Endothelial cell of umbilical vein (primary cell): ENCODE measurements at places on chromosomes 6 and 20.
A peak's percentile ranks its signal among the peaks of the same experiment; 100 is the strongest.

GRCh38 chr6:116533233-116533957 lies 12.1 kb downstream of the TRAPPC3L start:
- no peak overlapping the region for H3K4me3 ChIP-seq
- peaks cover 9% of the 10 kb centered on the region for H3K4me1 ChIP-seq
- no peaks in the 10 kb centered on the region for H3K36me3 ChIP-seq
- no peak for DNase-seq
- no peaks in the 10 kb centered on the region for H3K27me3 ChIP-seq
- no peak overlapping the region for H3K27ac ChIP-seq

DNA sequence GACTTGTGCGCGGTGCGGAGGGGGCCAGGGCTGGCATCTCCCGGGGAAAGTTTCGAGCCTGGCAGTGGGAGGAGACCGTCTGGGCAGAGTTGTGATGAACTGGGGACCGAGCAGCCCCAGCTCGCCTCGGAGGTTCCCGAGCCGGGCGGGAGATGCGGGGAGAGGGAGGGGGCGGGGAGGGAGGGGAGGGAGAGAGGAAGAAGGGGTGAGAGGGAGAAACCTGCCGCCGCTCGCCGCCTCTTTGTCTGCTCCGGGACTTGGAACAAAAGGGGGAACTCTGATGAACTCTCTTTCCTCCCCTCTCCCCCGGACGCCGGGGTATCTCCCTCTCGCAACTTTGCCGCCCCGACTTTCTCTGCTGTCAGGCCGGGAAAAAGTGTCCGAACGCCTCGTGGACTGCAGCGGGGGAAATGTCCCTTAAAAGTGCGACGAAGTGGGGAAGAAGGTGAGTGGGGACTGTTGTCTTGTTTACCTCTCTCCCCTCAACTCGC lies 72.7 kb downstream of the SOX4 start:
- no peaks in the 10 kb centered on the region for H3K36me3 ChIP-seq
- H3K4me1 ChIP-seq = peaks cover 24% of the 10 kb centered on the region
- peak; percentile 33 for DNase-seq
- peak overlapping the region; percentile 89 for H3K4me3 ChIP-seq

DNA sequence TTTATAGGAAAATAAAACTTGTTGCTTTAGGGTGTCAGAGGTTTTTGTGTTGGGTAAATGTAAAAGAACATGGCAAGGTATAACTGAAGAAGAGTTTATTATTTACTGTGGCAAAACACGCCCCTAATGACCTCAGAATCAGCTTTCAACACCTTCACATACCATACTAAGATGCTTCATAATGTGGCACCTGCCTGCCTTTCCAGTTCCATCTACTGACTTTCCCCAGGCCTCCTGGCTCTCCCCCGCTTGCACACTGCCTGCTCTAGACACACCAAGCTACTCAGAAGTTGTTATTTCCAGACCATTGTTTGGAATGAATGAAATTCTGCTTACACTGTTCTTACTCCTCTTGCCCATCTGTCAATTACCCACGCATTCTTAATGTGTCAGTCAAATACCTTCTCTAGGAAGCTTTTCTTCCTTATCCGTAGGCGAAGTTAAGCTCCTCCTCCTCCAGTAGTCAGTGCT lies 1.8 kb downstream of the TIAM2 start:
- no peak overlapping the region for H3K4me3 ChIP-seq
- H3K27me3 ChIP-seq = no peaks in the 10 kb centered on the region
- no peak for DNase-seq
- H3K4me1 ChIP-seq = peaks cover 6% of the 10 kb centered on the region
- no peak overlapping the region for H3K27ac ChIP-seq

DNA sequence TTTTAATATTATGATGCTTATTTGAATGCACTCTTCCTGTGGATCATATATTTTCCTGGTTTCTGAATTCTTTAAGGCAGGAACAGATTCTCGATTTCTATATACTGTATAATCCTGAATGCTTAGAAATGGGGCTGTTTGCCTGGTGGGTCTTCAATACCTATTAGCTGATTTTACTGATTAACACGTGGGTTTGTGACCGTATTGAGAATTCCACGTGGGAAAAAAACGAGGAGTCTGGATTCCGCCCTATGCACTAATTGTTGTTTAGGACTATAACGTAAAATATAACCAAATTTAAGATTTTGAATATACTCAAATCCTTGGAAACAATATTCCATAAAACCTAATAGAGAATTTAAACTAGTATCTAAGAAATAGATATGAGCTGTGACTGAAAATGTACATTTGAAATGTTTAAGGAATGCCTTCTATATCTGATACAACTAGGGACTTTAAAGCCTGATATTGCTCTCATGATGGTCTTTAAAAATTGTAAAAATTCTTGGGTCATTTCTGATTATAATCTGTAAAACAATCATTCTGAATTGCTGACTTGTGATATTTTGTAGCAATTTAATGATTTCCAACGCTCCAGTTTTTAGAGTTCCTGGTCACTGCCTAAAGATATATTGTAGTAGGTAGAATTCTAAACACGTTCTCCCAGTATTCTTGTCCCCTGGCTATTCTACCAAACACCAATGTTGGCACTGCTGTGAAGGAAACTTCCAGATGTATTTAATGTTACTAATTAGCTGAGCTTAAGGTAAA lies 93.6 kb upstream of the NOX3 start:
- no peaks in the 10 kb centered on the region for H3K36me3 ChIP-seq
- no peak overlapping the region for H3K4me3 ChIP-seq
- H3K4me1 ChIP-seq = no peaks in the 10 kb centered on the region
- H3K27me3 ChIP-seq = no peaks in the 10 kb centered on the region

GRCh38 chr6:101956961-101957360 lies 563.5 kb downstream of the GRIK2 start:
- H3K27me3 ChIP-seq = no peaks in the 10 kb centered on the region
- no peaks in the 10 kb centered on the region for H3K4me1 ChIP-seq
- no peaks in the 10 kb centered on the region for H3K36me3 ChIP-seq

DNA sequence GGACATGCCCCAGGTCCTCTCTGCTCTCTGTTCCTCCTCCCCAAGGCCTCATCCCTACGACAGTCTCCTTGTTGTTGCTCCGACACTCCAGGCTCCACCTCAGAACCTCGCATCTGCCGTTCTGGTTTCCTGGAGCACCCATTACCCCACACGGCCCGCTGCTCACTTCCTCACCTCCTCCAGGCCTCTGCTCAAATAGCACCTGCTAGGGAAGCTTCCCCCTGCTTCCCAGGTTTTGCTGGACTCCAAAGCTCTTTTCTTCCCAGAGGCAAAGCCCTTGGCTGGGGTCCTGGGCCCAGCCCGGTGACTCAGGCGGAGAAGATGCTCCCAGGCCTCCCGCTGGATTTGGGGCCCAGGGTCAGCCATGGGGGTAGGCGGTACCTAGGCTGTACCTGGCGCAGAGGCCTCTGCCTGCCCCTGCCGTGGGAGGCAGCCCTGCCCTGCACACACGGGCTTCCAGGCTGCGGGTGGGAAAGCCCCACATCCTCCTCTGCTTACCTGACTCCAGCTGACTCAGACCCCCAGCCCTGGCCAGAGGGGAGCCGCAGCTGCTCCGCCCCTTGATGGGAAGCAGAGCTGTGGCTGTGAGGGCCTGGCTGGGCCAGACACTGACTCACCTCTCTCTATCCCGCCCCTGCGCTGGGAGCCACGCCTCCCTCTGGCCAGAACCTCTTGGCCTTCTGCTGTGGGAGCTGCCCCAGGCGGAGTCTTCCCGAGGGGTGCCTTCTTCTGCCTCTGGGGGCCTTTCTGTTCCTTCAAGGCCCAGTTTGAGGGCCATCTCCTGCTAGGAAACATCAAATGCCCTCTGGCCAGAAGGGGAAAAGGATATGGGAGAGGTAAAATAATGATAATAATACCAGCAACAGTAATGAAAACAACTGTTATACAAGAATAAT lies 130.5 kb downstream of the CEBPB start:
- H3K27me3 ChIP-seq = peaks cover 12% of the 10 kb centered on the region
- H3K36me3 ChIP-seq = no peaks in the 10 kb centered on the region
- H3K27ac ChIP-seq = no peak overlapping the region
- no peak overlapping the region for H3K4me3 ChIP-seq

GRCh38 chr6:82712826-82713225 lies 349.2 kb downstream of the TPBG start:
- DNase-seq = no peak
- no peak overlapping the region for H3K27ac ChIP-seq
- no peaks in the 10 kb centered on the region for H3K4me1 ChIP-seq
- no peaks in the 10 kb centered on the region for H3K27me3 ChIP-seq
- no peaks in the 10 kb centered on the region for H3K36me3 ChIP-seq

- H3K27ac ChIP-seq = no peak overlapping the region
- no peak for DNase-seq
- H3K4me3 ChIP-seq = no peak overlapping the region
- H3K36me3 ChIP-seq = no peaks in the 10 kb centered on the region
- no peaks in the 10 kb centered on the region for H3K4me1 ChIP-seq
These were observed 107.8 kb downstream of the FBXO5 start for GRCh38 chr6:152874846-152875568.

DNA sequence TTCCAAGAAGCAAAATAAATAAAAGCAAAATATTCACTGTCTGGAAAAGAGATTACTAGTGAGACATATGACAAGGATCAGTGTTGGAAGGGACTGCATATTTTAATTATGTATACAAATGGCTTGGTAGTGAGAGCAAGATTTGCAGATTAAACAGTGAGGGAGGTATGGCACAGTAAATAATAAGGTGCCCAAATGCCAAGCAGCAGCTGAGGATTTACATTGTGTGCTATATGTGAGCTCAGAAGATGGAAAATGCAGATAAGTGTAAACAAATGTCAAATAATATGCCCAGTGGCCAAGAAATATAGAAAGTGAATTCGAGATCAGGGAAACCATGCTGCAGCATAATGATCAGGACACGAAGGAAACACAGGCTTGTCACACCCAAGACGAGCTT lies 173.8 kb upstream of the NRSN1 start:
- H3K36me3 ChIP-seq = no peaks in the 10 kb centered on the region
- H3K27me3 ChIP-seq = no peaks in the 10 kb centered on the region
- no peaks in the 10 kb centered on the region for H3K4me1 ChIP-seq
- no peak overlapping the region for H3K4me3 ChIP-seq

- DNase-seq = no peak
- no peak overlapping the region for H3K4me3 ChIP-seq
- H3K27me3 ChIP-seq = no peaks in the 10 kb centered on the region
- H3K27ac ChIP-seq = no peak overlapping the region
- no peaks in the 10 kb centered on the region for H3K36me3 ChIP-seq
These were observed 46.9 kb downstream of the TFAP2C start for GRCh38 chr20:56676001-56676400.

DNA sequence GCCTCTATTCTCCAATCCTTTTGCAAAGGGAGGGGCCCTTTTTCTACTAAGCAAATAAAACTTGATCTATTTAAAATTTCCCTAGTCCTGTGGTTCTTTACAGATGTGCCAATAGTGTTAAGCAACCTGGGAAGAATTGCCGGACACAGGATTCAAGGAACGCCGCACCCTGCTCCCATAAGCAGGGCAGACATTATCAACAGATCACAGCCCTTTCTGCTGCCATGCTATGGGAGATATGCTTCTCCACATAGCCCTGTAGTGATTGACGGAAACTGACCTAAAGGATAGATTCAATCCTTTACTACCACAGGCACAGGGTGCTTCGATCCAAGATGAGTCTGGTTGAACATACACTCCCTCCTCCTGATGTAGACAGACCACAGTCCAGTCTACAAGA lies 118.4 kb upstream of the TRAF3IP2 start:
- no peaks in the 10 kb centered on the region for H3K27me3 ChIP-seq
- H3K27ac ChIP-seq = no peak overlapping the region
- H3K4me1 ChIP-seq = no peaks in the 10 kb centered on the region
- H3K4me3 ChIP-seq = no peak overlapping the region
- no peak for DNase-seq

DNA sequence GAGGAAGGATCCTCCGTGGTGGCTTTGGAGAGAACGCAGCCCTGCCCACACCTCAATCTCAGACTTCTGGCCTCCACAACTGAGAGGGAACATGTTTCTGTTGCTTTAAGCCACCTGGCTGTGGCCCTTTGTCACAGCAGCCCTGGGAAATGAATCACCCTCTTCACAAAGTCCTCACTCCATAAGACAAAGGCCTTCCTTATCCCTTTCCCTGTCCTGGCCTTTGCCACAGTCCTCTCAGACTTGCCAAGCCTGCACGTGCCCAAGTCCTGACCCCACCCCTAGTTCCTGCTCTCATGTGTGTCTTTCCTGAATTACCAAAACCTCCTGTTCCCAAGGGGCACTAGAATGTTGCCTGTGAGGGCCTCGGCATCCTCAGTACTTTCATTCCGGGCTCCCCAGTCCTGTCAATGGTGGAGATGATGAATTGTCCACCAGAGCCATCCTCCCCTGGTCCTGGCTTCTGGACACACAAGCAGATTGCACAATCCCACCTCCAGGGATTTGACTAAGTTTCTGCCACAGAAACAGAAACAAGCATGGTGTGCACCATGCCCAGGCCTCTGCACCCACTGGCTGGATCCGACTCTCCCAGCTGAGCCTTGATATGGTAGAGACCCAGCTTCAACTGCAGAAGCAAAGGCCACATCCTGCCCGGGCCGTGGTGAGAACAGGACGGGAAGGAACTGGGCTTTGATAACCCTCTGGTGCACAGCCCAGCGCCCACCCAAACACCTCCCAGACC lies 232.6 kb upstream of the PDE10A start:
- no peak overlapping the region for H3K27ac ChIP-seq
- H3K27me3 ChIP-seq = no peaks in the 10 kb centered on the region
- no peak for DNase-seq
- H3K4me3 ChIP-seq = no peak overlapping the region
- H3K4me1 ChIP-seq = no peaks in the 10 kb centered on the region
- no peaks in the 10 kb centered on the region for H3K36me3 ChIP-seq

DNA sequence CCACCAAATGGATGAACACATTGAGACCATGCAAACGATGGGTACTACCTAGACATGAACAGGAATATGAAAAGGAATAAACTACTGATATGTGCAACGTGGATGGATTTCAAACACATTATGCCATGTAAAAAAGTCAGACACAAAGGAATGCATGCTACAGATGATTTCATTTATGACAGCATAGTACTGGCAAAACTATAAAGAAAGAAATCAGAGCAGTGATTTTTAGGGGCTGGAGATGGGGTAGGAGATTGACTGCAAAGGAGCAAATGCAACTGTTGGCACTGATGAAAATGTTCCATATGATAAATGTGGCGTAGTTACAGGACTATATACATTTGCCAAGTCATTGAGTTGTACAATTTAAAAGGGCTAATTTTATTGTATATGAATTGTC lies 13.4 kb upstream of the COL12A1 start:
- no peak overlapping the region for H3K4me3 ChIP-seq
- peaks cover 5% of the 10 kb centered on the region for H3K4me1 ChIP-seq
- DNase-seq = no peak
- H3K27ac ChIP-seq = no peak overlapping the region
- no peaks in the 10 kb centered on the region for H3K36me3 ChIP-seq
- H3K27me3 ChIP-seq = peaks cover 8% of the 10 kb centered on the region

DNA sequence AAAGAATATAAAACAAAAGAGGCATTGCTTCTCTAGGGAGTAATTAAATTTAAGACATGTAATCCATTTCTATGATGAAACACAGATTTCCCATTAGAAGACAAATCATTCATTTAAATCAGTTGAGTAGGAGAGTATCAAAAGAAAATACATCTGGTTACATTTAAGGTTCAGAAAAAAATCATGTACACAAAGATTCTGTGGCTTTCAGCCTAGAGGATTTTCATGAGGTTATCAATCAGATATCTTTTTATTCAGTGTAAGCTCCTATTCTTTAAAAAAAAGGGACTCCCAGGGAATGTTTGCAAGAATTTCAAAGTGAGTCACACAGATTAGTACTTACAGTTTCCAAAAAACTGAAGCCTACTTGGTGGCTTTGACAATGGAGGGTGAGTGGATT lies 24.9 kb downstream of the COL21A1 start:
- H3K4me3 ChIP-seq = no peak overlapping the region
- H3K27ac ChIP-seq = no peak overlapping the region
- no peaks in the 10 kb centered on the region for H3K27me3 ChIP-seq
- no peaks in the 10 kb centered on the region for H3K36me3 ChIP-seq

GRCh38 chr20:50245498-50246366 lies 55.1 kb downstream of the CEBPB start:
- H3K27ac ChIP-seq = no peak overlapping the region
- no peaks in the 10 kb centered on the region for H3K4me1 ChIP-seq
- H3K27me3 ChIP-seq = peaks cover 10% of the 10 kb centered on the region
- H3K4me3 ChIP-seq = no peak overlapping the region
- no peak for DNase-seq
